GM12878 (cell line): ENCODE measurements at places on chromosomes 3 and 15. TPM values are rescaled to one million over a fixed set of nuclear protein-coding genes. Genes with fewer than 3 reads are reported as not detected.
A peak's percentile ranks its signal among the peaks of the same experiment; 100 is the strongest.

DNA sequence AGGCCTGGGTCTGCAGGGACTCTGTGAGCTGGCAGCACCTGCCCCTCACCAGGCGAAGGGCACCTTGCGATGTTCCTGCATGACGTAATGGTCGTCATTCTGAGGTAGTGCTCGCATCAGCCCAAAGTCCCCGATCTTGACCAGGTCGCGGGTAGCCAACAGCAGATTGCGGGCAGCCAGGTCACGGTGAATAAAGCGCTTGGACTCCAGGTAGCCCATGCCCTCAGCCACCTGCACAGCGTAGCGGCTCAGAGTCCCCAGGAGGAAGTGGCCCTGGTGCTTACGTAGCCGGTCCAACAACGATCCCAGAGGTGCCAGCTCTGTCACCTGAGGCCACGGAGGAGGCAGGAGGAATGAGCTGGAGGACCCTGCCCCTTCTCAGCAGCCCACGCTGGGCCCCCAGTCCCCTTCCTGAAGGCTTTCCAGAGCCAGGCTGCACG, 26.3 kb downstream of the TNK2 start:
- no peak for DNase-seq

- no peak for DNase-seq
Measured at GRCh38 chr3:24493746-24494617, 668 bp downstream of the THRB start.

Gene WDR72
- polyA plus RNA-seq: not detected in 2 replicates

Gene IL5RA
- 0.13 TPM in 1 of 2 replicates, not detected in the other for polyA plus RNA-seq

DNA sequence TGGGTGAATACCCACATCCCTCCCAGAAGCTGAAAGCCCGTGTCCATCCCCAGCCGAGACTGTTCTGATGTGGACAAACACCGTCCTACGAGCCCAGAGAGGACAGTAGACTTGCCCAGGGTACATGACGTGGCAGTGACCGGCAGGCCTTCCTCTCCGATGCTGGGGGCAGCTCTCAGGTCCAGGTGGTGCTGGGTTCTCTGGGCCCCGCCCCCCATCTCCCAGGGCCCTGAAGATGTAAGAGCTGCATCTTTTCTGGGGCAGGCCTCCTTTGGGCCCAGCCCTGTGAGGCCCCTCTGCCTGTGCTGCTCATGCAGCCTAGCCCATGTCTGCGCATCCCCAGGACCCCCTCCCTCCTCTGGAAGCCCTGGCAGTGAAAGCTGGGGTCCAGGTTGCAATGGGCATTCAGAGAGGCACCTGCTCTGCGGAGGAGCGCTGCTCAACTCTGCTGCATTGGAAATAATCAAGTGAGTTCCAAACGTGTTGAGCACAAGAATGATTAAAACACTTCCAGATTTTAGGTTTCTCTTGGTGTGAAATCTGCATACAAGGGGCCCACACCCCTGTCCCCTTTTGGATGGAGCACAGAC, 71.9 kb downstream of the FBLN2 start:
- no peak for DNase-seq

GRCh38 chr3:45486136-45486535, 97.8 kb downstream of the LARS2 start:
- DNase-seq: no peak

Gene POLQ
- 14.5 and 18.2 TPM in 2 replicates for polyA plus RNA-seq

- peak; percentile 7 for DNase-seq
Measured at GRCh38 chr3:13235079-13235478, 161.8 kb upstream of the IQSEC1 start.

Gene CCR8
- polyA plus RNA-seq: 6.6 and 8.7 TPM in 2 replicates

Gene ST6GAL1
- polyA plus RNA-seq: 135 and 137 TPM in 2 replicates

DNA sequence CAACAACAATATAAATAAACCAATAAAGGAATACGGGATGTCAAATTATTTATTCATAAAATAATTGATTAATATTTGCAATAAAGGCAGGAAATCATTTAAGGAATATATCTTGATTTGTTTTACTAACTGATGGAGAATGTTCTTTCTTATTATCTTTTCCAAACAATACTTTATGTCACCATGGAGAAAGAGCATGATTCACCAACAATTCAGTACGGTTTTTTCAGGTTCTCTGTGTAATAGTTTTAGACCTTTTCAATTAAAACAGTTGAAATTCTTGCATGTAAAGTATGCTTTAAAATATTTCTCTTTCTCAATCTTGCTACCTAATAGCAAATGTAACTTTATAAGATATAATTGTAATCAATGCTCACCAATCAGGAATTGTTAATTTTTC, 41.7 kb upstream of the MBNL1 start:
- DNase-seq: no peak

- DNase-seq: no peak
Measured at GRCh38 chr3:45559560-45560118, 34.9 kb upstream of the LIMD1 start.

DNA sequence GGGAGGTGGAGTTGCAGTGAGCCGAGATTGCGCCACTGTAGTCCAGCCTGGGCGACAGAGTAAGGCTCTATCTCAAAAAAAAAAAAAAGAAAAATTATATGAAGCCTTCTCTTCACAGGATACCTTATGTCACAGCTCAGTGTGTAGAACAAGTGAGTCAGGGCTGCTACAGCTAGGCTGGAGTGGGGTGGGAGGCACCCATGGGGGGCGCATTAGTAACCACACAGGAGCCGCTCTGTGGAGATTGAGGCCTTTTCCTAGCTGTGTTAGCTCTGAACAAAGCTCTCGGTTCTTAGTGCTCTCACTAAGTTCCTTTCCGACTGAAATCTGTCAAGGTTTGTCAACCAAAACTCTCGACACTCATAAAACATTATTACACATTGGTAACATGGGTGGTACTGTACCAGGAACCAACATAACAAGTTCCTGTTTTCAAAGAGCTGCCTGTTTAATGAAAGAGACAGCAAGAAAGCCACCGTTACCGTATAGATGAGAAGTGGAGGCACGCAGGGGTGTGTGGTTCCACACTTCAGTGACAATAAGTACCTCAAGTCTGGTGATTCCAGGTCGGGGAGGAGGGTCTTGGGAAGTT, 4.5 kb downstream of the LRRC31 start:
- DNase-seq: no peak

Gene PLSCR5
- not detected in 2 replicates for polyA plus RNA-seq

Gene LRRC34
- 2.7 and 3.7 TPM in 2 replicates for polyA plus RNA-seq

DNA sequence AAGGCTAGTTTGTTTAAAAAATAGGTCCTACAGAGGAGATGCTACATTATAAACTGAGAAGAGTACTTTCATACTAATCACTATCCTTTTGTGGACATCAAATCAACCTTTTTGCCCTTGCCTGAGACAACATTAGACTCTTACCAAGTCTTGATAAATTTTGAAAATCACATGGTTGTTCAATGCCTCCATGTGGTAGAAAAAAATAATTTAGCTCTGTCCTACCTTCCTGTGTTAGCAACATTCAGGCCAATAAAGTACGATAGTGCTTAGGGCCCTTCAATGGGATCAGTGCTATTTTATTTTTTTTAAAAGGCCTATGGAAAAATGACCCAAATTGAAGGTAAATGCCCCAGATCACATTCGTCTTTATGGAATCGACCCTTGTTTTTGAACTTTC, 5.0 kb upstream of the UBE2E1 start:
- no peak for DNase-seq
